ENCODE measurements at places on chromosomes 1 and 21.

GRCh38 chr1:14741082-14741481 lies 142.6 kb downstream of the KAZN start:
- peak; percentile 62 for DNase-seq

DNA sequence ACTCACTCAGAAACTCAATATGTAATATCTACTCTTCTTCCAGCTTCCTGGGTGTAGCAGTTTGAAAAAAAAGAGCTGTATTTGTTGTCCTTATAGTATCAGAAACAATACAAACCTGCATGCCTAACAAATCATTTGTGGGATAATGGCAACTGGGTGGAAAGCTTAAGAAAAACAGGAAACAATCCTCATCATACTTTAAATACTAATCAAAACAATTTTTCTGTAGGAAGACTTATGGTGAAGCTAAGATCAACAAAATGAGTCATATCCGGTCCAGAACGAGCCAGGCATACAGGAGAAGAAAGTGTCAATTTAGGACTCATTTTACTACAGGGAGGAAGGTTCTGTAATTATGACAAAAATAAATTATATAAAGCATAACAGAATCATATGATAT lies 181.8 kb upstream of the ADGRL4 start:
- DNase-seq: no peak

- DNase-seq: no peak
Measured at GRCh38 chr1:206679738-206680211, 4.9 kb upstream of the MAPKAPK2 start.

- no peak for DNase-seq
Measured at GRCh38 chr1:147243228-147243685, 773 bp downstream of the CHD1L start.

DNA sequence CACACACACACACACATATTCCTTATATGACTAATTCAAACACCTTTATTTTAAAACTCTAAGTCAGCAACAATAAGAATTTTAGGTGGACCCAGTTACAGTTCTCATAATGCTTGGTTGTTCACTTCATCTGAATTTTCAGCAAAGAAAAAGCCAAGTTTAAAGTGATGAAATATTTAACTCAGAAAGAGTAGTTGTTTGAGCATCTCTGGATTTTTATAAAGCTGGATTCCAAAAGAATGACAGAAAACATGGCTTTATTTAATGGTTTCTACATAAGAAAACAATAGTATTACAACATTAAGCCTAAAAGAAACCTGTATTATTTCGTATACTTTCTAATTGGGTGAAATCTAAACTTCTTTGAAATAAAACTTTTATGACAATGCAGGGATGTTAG lies 54.2 kb upstream of the ADAMTS5 start:
- DNase-seq: no peak

- no peak for DNase-seq
Measured at GRCh38 chr1:39737546-39738169, 1.0 kb upstream of the PPIE start.

GRCh38 chr1:26122988-26123973 lies 11.7 kb downstream of the PDIK1L start:
- DNase-seq: no peak

DNA sequence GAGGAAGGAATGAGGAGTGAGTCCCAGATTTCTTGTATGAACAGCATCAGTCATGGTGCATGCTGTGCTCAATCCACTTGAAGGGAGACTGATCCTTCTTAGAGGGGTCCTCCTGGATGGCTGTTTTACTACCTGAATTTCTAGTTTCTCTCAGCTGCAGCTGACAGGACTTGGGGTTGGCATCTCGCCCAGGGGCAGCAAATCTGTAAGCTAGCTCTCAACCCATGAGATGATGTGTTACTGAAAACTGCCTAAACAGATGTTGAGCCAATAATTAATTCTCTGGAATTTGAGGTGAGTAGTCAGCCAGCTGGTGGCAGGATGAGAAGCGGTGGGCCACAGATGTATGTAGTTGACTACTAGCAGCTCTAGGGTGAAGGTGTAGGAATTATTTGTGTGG lies 19.6 kb downstream of the BACH1 start:
- peak; percentile 71 for DNase-seq

DNA sequence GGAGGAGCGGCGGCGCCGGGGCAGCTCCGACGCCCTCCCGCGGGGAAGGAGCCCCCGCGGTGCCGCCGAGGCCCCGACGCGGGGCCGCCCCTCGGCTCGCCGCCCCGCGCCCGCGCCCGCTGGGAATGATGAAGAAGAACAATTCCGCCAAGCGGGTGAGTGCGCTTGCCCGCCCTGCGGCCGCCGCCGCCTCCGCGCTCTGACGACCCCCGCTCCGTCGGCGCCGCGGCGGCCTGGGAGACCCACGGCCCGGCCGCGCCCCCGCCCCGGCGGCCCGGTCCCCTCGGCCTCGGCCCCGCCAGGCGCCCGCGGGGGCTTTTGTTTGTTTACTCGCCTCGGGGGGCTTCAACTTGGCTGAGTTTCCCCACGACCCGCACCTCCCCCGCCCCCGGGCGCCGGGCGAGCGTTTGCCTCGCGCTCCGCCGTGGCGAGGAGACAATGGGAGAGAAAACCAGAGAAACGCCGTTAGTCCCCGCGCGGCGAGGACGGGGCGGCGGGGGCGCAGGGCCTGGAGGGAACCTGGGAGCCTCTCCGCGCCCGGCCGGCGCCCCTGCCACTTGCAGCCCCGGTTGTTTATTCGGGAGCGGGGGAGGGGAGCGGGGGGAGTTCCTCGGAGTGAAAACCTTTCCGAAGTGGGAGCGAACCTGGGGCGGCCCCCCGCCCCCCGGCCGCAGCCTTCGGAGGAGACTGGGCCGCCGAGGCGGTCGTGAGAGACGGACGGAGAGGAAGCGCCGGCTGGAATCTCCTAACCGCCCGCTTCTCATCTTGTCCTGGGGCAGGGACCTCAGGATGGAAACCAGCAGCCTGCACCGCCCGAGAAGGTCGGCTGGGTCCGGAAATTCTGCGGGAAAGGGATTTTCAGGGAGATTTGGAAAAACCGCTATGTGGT lies 661 bp downstream of the PLEKHO1 start:
- no peak for DNase-seq

GRCh38 chr1:200035397-200035955 lies 8.0 kb downstream of the NR5A2 start:
- no peak for DNase-seq

DNA sequence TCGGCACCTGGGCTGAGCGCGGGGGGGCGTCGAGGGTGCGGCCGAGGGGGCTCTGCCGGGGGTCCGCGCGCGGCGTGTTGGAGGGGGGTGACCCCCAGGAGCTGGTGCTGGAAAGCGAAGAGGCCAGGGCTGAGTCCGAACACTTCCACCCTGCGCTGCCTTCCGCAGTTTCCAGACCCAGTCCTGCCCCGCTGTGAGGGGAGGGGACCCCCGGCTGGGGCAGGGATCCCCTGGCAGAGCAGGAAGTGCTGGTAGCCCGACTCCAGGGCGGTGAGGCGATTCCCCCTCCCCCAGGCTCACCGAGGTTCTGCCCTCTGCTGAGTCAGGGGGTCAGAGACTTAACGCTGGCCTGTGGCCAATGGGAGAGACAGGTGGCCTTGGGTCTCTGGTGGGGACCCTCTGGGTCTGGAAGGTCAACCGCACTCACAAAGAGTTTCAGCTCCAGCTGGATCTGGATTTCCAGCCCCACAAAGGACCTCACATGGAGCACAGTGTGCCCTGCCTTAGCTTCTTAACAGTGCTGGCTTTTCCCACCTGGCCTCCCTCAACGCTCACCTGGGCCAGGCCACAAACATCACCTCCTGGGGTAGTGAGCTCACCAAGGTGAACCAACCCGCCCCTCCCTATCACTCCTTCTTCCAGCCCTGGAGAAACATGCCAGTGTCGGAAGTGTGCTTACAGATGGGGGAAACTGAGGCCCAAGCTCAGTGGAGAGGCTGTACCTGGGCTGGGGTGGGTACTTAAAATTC lies 39.8 kb upstream of the SYNC start:
- no peak for DNase-seq

GRCh38 chr21:36917471-36918158 lies 48.9 kb downstream of the HLCS start:
- DNase-seq: no peak

DNA sequence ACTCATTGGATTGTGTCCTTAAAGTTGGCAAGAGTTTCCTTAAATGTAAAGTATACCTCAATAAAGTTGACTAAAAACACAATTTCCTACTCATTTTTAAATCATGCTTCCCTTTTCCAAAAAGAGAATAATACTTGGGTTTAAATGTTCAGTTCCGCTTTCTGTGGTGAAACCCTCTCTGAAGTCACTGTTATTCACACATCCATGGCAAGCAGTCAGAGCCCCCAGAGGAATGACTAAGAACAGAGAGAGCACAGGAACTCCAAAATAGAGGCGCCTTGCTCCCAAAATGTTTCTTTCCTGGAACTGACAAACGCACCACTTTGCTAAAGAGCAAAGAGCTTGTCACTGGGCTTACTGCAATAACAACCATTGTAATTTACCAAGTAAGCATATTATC lies 142.5 kb downstream of the TIAM1 start:
- DNase-seq: no peak

DNA sequence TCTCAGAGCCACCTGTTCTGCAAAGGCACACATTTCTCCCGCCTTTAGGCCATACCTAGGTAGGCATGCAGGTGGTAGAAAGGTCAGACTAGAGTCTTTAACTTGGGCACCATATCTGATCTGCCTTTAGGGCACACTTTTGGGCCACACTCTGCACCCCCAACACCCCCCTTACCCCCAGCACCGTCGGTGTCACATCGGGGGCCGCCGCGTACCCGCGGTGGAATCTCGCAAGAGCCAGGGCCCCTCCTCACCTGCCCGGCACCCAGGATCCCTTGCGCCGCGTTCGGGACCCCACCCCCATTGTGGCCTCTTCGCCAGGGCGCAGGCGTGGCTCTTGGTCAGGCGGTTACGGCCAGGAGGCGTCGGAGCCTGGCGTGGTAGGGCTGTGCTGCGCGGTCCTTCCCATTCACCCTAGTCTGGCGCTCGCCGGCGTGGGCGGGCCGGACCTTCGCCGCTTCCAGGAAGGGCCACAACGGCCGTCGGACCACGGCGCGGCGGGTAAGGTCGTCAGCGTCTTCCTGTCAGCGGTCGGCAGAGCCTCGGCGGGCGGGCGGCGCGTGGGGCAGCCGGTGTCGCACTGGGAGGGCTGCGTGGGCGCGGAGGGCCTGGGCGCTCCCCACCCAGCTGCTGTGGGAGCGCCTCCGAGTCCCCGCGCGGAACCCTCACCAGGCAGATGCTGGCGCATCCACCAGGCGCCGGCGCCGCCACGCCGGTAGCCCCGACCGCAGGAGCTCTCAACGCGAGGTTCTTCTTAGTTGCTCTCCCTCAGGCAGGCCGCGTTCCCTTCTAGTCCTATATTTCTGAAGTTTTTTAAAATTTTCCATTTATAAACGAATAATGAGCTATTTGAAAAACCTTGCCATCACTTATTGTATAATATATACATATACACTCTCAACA lies at the start of gene DNAH14:
TSS of gene DNAH14 (plus strand) at position 341 of the 903 bp plus-strand sequence. CDS start 23,028 bp downstream, outside the sequence.
- peak; percentile 62 for DNase-seq

DNA sequence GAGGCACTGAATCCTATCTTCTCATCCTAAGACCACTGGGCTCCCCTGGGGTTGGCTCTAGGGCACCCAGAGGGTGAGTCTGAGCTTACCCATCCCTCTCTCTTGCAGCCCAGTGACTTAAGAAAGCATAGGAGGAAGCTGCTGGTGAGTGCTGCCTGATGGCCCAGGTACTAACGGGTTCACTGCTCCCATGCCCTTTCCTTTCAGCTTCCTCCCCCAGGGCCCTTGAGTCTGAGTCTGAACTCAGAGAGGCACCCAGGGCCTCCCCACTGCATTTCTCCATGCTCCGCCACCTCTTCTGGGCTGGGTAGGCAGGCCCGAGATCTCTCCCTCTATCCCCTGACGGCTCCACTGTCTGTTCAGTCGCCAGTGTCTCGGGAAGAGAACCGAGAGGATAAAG lies 29.7 kb downstream of the PPFIA4 start:
- no peak for DNase-seq

DNA sequence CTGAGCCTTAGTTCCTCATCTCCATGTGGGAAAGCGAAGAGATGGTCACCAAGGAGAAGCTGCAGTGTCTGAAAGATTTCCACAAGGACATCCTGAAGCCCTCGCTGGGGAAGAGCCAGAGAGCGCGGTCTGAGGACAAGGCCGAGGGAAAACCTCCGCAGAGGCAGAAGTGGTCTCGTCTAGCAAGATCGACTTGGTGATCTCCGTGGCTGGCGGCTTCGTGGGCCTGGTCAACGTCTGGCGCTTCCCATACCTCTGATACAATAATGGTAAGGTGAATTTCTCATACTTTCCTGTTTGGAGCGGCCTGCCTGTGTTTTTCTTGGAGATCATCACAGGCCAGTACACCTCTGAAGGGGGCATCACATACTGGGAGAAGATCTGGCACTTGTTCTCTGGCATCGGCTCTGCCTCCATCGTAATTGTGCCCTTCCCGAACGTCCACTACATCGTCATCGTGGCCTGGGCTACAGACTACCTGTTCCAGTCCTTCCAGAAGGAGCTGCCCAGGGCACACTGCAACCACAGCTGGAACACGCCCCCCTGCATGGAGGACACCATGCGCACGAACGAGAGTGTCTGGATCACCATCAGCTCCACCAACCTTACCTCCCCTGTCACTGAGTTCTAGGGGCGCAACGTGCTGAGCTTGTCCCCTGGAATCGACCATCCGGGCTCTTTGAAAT lies 841.1 kb upstream of the TMPRSS15 start:
- no peak for DNase-seq

- DNase-seq: no peak
Measured at GRCh38 chr21:45234127-45234526, 53.6 kb downstream of the POFUT2 start.

DNA sequence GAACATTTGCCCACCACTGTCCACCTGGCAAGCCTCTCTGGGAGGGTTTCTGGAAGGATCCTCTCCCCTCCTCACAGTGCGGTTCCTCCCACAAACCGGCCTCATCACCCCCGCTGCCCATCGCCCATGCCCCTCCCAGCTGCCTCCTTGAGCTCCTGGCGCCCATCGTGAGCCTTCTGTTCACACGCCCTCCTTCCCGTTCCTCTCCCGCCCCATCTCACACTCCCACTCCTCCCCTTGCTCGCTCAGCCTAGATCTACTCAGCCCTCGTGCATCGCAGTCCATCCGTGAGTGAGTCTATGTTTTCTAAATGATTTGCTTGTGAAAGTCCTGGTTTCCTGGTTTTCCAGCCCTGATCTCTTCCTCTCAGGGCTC lies 119.1 kb upstream of the C1orf174 start:
- no peak for DNase-seq

GRCh38 chr1:10415211-10415930 lies 14.9 kb upstream of the CENPS start:
- no peak for DNase-seq

Data from NCI-H2171 (cell line).